ENCODE measurements at places on chromosomes 2 and 18.

GRCh38 chr2:209314653-209315052 is 109.2 kb upstream of the MAP2 start:
- DNase-seq: no peak

GRCh38 chr2:120237491-120237902 is 14.3 kb upstream of the TMEM185B start:
- DNase-seq: no peak

GRCh38 chr2:65017335-65017734 is 28.1 kb downstream of the SLC1A4 start:
- DNase-seq: no peak

- no peak for DNase-seq
These were observed 1357.5 kb upstream of the CELF4 start for GRCh38 chr18:38923126-38923525.

DNA sequence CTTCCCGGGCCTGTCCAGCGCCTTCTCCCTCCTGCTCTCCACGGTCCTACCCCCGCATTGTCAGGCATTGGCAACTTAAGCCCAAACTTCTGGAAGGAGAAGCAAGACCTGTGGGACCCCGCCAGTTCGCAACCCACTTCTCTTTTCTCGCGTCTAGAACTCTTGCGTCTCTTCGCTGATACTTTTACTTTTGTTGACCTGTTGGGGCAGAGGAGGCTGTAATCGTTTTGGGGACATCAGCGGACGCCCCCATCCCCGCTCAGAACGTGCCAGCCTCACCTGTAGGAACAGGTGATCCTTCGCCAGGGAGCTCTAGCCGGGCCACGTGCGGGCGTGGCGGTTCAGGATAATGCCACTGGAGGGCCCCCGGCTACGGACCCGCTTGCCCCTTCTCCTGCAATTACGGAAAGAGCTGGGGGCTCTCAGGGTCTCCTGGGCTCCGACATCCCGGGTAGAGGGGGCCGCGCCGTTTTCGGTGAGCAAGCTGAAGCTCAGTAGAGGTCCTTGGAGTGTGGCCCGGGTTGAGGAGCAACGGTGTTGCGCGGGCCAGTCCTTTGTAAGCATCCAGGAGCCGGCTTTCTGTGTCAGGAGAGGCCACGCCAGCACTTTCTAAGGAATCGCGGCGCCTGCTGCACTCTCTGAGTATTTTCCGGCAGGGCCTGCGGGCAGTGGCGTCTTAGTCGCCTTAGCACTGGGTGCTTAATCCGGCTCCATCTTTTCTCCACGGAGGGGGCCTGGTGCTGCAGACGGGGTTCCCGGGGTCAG is 1.6 kb downstream of the MTCL1 start:
- DNase-seq: no peak

- no peak for DNase-seq
These were observed 123.1 kb downstream of the LRRTM4 start for GRCh38 chr2:77398970-77399600.

DNA sequence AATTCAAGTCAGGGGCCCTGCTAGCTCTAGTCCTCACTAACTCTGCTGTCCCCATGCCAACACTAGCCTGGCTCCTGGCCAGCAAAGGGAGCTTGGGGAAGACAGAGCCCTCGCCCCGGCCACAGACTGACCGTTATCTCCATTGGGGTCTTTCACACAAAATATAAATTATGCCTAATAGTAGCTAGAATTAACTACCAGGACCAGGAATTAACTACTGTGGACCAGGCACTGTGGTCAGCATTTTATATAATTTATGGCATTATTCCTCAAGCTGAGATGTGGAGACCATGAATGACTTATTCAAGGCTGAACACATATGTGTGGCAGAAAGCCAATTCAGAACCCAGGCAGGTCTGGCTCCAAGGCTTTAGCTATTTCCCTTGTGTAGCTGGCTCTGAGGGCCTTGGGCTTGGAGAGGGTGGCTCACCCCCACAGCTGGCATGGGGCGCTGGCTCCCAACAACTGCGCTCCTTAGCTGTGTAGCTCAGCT is 49.2 kb downstream of the CELF4 start:
- DNase-seq: no peak

GRCh38 chr2:207933396-207934065 is 91.8 kb downstream of the PLEKHM3 start:
- DNase-seq: no peak

- no peak for DNase-seq
These were observed 88.5 kb upstream of the CCDC150 start for GRCh38 chr2:196551014-196551413.

DNA sequence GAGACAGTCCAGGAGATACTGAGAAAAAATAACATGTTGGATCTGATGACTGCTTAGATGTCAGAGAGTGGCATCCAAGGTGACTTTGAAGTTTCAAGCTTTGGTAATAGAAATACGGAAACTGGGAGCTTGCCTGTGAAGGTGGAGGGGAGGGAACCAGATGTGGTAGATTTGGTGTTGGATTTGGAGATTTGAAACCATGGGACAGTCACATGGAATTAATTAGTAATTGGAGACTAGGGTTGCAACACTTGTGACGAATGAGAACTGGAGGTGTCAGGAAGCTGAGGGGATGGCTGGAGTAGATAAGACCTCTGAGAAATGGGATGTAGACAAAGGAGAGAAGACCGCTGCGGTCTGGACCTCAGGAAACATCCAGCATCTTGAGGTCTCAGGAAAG is 46.7 kb downstream of the RPL37A start:
- no peak for DNase-seq

Measured in effector memory CD8-positive, alpha-beta T cell (primary cell).